ENCODE measurements at places on chromosomes 11 and 22.

DNA sequence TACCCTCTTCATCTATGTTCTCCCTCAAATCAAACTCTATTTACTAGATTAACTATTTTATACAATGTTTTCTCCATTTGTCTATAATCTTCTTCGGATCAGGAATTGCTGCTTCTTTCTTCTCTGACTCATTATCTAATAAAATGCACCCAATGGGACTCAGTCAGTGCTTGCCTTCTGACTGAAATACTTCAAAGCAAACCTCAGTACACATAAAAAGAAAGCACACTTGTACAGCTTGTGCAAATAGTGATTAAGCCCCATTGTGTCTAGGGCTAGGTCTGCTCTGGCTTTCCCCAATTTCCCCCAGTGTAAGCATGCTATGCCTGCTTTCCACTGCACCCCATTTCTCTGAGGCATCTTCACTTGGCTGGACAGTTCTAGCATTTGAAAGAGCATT lies 118.6 kb upstream of the C11orf87 start:
- no peak for DNase-seq

DNA sequence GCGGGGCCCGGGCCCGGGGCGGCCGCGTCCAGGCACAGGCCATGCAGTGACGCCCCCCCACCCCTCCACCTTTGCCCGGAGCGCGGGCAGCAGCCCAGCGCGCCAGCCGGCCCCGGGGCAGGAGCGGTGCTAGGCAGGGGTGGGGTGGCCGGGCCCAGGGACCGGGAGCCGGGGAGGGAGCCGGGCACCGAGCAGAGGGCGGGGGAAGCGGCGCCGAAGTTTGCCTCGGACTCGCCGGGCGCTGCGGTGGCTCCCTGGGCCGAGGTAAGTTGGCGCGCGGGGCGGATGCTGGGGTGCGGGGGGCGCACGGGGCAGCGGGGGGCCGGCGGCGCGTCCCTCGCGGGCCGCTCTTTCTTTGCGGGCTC lies 332 bp downstream of the TEAD1 start:
- DNase-seq = no peak

GRCh38 chr11:17811352-17811751 lies 76.8 kb downstream of the KCNC1 start:
- DNase-seq = no peak

DNA sequence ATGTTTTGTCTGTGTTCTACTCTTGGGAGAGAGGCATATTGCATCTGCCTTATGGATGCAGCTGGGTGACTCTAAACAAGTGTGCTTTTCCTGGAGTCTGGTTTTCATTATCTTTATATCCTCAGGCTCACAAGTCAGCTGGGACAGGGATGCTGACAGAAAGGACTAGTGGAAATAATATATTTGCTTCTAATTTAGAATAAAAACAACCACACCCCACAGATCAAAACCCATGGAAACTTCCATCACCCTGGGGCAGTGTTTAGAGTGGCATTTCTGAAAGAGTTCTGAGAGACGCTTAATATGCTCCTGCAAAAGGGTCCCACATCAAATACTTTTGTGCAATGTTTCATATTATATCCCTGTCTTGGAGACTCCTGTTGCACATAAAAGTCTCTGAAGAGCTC lies 20.8 kb downstream of the KCNE3 start:
- DNase-seq = no peak

DNA sequence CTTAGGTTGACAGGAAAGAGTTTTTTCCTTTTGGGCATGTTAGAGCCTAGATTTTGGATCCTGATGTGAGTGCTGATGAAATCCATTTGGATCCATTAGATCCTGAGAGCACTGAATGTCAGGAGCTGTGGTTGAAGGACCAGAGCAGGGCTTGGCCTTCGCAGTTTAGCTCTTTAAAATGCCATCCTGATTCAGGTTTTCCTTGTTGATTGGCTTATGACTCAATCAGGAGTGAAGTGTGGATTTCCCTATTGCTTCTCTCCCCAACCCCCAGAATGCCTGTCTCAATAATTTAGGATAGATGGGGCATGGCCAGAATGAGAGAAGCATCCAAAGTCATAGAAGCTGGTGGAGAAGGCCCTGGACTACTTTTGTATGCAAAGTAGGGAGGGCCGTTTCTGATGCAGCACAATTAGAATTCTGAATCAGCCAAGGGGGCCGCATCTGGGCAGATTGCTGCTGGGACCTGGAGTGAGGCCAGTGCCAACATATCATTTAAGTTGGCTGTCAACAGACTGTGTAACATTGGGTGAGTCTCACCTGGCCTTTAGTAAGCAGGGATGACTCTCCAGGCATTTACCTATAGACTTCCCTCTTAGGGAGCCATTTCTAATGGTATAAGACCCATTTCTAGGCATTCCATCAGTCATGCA lies 80.5 kb downstream of the TEAD1 start:
- no peak for DNase-seq

- DNase-seq = no peak
Measured at GRCh38 chr11:68296344-68297051, 15.9 kb upstream of the LRP5 start.

DNA sequence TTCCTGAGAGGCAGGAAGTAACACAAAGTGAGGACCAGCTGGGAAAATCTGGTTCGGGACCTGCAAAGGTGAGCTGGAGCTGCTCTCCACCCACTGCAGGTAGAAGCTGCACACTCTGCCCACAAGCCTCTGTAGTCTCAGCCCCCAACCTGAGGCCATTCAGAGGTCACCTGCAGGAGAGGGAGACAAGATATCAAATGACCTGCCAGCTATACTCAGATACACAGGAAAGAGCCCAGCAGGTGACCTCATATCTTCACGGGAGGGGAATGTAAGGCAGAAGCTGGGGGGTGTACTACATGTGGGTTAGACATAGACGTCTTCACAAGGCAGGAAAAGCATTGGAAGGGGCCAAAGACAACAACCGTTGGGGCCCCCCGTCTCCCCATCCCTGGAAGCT lies 86.1 kb downstream of the APIP start:
- no peak for DNase-seq

GRCh38 chr11:1293619-1294015 lies 15.8 kb downstream of the TOLLIP start:
- DNase-seq = no peak

- DNase-seq = no peak
Measured at GRCh38 chr22:36332623-36333332, 55.0 kb downstream of the MYH9 start.

- no peak for DNase-seq
Measured at GRCh38 chr22:22403771-22404170, 104.8 kb downstream of the ZNF280B start.

- no peak for DNase-seq
Measured at GRCh38 chr22:42432818-42433217, 615 bp upstream of the NFAM1 start.

DNA sequence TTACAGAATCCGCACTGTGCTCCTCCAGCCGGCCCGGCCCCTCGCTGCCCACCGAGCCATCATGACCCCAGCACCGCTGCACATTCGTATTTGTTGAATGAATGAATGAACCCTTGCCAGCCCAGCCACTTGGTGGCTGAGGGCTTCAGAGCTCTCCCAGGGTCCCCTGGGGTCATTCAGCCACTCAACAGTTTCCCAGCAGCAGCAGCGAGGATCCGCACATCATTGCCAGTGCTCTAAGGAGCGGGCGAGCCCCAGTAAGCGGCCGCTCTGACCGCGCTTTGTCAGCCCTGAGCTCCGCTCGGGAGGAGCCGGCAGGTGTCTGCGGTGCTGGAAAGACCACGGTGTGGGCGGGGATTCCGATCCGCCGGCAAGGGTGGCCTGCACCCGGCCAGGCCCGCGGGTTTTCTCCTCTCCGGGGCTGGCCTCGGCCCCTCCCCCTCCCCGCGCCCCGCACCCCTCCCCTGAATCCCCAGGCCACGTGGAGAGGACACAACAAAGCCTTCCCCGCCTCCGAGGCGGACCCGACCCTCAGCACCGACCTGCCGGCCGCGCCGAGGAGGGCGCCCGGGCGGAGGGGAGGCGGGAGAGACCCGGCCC lies 563 bp downstream of the BID start:
- DNase-seq = no peak

GRCh38 chr11:79100093-79100910 lies 340.5 kb downstream of the TENM4 start:
- DNase-seq = no peak

DNA sequence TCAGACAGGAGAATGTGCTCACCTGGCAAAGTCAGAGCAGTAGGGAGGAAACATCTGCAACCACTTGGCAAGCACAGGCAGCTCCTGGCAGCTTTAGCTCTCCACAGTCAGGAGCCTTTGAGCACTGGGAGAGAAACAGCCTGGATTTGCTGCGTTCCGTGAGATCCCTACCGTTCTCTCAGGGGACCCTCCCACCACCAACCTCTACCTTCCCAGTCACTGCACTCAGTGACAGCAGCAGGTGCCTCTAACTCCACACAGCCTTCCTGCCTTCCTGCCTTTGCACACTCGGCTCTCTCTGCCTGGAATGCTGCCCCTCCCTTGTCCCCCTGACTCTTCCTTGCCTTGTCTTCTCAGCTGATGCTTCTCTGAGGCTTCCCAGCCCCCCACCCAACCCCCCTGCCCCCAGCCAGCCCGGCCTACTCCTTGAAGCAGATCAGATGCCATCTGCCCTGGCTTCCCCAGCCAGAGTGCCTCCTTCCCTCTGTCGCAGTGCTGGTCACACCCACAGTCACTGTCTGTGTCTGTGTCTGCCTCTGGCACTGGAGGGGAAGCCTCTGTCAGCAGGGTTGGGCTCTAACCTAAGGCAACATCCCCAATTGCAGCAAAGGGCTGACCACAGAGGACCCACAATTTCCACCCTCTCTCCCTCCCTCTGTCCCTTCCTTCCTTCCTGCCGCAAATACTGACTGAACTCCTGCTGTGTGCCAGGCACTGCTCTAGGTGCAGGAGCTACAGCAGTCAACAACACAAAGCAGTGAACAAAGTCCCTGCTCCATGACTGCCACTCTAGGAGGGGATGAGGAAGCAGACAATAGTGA lies 14.9 kb upstream of the TSKU start:
- no peak for DNase-seq

GRCh38 chr11:104338186-104338585 lies 174.2 kb upstream of the PDGFD start:
- no peak for DNase-seq

DNA sequence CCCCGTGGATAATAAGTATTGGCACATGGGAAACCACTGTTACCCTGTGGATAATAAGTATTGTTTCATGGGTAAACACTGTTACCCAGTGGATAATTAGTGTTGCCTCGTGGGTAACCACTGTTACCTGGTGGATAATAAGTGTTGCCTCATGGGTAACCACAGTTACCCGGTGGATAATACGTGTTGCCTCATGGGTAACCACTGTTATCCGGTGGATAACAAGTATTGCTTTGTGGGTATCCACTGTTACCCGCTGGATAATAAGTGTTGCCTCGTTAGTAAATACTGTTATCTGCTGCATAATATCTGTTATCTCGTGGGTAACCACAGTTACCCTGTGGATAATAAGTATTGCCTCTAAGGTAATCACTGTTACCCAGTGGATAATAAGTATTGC lies 25.5 kb upstream of the NXPE4 start:
- DNase-seq = no peak

DNA sequence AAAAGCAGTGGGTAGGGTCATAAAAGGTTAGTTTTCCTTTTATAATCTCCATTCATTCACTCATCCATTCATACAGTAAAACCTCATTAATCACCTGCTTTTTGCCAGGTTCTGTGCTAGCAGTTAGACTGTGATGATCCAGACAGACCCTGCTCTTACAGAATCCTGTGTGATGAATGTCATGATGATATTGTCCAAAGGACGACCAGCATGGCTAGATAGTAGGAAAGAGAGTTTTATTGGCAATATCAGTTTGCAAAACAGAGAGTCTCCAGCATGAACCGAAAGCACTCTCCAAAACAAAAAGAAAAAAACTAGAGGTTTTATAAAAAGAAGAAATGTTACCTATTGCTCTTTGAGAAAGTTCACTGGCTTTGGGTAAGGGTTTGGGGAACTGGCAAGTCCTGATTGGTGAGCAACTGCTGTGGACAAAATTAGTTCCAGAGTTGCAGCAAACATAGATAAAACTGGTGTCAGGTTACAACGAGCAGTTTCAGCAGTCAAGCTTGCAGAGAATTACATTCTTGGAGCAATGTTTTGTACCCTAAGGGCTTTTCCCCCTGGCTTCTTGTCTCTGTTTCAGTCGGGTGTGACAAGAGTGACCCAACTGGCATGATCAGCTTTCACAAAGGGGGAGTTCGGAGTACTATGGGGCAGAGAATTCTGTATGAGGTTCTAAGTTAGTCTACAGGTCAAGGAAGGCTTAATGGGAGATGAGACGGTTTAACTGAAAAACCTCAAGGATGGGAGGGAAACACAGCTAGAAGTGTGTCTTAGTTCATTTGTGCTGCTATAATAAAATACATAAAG lies 58.3 kb downstream of the HSD17B12 start:
- DNase-seq = no peak

DNA sequence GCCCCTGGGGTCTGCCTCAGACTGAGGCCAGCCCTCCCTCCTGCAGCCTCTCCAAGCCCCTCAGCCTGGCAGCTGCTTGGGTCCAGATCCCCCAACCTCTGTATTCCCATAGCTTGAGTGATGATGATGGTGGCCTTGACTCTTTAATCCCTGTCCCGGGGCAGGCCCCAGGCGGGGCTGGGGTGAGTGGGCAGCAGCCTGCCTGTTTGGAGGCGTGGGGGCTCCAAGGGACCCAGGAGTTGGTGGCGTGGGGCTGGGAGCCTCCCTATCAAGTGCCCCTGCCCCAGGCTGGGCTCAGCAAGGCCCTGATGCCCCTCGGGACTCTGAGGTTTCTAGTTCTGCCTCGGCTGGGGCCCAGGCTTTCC lies 22.5 kb downstream of the PPIL2 start:
- no peak for DNase-seq

DNA sequence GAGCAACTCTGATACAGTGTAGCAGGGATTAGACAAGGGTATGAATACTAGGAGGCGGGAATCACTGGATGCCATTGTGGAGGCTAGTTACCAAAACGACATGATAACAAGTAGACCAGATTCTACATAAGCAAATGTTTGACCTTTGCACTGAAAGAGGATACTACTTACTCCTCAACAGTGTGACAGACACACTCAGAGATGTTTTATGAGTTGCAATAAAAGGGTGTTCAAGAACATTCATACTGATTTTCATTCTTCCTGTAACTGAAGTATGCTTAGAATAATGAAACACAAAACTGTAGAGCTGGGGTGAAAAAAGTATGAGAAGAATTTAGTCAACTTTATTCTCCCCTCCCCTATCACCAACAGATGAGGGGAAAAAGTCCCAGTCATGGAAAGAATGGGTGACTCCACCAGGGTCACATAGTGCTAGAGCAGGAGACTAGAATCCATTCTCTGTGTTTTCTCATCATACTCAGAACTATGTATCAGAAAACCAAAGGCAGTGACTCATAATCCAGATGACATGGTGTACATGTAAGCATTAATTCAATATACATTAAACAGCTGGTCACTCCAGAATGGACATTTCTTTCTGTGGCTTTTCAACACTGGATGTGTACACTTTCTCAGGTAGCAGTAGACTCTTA lies 32.8 kb downstream of the ARHGAP20 start:
- no peak for DNase-seq

GRCh38 chr11:124340142-124340447 lies 20.1 kb upstream of the OR8D2 start:
- no peak for DNase-seq

- no peak for DNase-seq
Measured at GRCh38 chr22:17095538-17095937, 10.7 kb downstream of the IL17RA start.

DNA sequence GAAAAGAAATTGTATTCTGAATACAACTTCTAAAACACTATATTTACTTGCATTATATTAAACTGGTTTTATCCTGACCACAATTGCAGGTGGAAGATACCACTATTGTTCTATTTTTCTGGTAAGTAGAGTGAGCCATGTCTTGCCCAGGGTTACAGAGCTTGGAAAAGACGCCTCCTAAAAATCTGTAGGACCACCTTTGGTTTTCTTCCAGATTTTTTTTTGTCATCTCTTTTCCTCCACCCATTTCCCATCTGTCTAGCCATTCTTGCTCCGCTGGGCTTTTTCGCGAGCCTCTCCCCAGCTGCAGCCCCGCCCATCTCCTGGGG lies 294 bp upstream of the MTMR3 start:
- DNase-seq = no peak
